ENCODE measurements at places on chromosomes 11 and 22. TPM values are rescaled to one million over a fixed set of nuclear protein-coding genes. Genes with fewer than 3 reads are reported as not detected.

CEND1 gene
- not detected for total RNA-seq

- DNase-seq: no peak
Observed at GRCh38 chr11:104380358-104380757, 216.4 kb upstream of the PDGFD start.

- no peak for DNase-seq
Observed at GRCh38 chr22:44291265-44291664, 21.5 kb downstream of the SHISAL1 start.

MYO7A gene
- total RNA-seq: 5.8 TPM

DMC1 gene
- 1.2 TPM for total RNA-seq

DNA sequence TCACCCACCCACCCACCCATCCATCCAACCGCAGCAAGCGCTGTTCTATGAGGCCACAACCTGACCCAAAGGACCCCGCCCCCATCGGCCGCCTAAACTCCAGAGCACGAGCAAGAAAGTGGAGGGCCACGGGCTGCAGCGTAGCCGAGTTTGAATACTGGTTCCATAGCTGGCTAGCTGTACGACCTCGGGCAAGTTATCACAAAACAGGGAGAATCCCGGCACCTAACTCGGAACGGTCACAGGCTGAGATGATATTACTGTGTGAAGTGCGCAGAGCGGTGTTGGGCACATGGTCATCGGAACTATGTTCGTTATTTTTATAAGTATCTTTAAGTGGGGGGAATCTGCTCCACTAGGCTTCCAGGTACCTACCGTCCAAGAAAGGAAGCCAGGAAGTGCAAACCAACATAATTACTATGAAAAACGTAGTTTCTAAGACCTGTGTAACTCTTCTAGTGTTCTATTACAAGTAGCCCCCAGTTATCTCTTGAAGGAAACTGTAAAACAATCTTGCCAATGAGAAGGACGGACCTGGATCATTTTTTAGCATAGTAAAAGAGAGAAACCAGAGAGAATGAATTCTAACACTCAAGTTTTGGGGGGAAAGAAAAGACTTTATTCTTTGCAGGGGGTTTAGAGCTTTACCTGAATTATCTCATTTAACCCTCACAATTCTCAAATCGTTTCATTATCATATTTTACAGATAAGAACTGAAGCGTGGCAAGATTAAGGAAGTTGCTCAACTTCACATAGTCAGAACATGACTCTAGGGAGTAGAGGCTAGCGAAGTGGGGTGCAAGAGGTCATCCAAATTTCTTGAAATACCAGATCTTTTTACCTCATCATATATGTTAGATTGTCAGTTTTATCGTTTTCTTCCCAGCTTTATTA is 663 bp upstream of the BUD13 start:
- DNase-seq: no peak

DNA sequence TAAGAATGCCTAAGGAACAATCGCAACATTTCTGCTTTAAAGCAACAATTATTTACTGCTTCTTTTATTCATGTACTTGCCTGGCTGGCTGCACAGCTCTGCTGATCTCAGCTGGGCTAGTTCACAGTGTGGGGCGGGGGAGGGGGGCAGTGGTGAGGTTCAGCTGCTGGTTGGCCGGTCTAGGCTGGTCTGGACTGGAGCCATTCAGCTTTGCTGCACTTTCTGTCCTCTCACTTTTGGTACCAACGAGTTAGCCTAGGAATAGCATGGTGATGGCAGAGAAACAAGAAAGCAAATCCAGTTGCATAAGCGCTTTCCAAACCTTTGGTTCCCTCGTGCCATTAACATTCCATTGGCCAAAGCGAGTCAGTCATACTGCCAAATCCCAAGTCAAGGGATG is 16.0 kb upstream of the MIF start:
- no peak for DNase-seq

GRCh38 chr11:19336331-19336730 is 95.6 kb upstream of the E2F8 start:
- DNase-seq: no peak

- peak; percentile 85 for DNase-seq
Observed at GRCh38 chr11:3049430-3050243, 7.6 kb downstream of the CARS1 start.

DNA sequence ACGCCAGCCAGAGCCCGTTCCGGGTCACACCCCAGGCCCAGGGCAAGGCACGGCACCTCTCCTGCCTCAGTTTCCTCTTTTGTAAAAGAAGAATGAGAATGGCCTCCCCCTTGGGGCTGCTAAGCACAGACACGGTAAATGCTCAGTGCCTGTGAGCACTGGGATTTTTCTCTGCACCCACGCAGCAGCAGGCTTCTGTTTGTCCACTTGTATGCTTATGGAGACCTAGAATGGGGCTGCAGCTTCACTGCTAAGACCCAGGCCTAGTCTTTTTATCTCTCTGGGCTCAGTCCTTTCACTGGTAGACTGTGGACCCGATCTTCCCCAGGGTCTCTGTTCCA is 1327.9 kb downstream of the TBC1D22A start:
- no peak for DNase-seq

GRCh38 chr11:134464196-134464595 is 52.2 kb upstream of the B3GAT1 start:
- DNase-seq: no peak

- peak; percentile 59 for DNase-seq
Observed at GRCh38 chr11:44634401-44635281, 69.2 kb downstream of the CD82 start.

MRGPRD gene
- not detected for total RNA-seq

MFRP gene
- not detected for total RNA-seq

GRCh38 chr22:45584621-45585436 is 82.1 kb downstream of the FBLN1 start:
- no peak for DNase-seq

DNA sequence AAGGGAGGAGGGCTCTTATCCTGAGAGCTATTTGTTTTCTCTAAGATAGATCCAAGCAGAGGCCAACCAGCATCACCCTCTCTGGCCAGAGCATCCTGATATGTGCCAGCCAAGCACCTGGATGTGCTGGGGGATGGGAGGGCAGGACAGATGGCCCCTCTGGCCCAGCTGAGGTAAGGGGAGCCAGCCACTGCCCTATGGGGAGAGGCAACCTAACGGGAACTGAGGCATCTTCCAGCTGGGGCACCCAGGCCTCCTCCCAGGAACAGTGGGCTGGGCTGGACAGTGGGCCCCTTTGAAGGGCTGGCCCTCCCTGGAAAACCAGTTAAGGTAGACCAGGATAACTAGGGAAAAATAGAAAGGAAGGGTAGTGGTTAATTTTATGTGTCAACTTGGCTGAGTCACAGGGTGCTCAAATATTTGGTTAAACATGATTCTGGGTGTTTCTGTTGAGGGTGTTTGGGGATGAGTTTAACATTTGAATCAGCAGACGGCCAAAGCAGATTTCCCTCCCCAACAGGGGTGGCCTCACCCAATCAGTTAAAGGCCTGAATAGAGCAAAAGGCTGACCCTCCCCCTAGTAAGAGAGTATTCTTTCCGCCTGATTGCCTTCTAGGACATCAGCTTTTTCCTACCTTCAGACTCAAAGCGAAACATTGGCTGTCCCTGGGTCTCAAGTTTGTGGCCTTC is 595.1 kb downstream of the BUD13 start:
- no peak for DNase-seq

DNA sequence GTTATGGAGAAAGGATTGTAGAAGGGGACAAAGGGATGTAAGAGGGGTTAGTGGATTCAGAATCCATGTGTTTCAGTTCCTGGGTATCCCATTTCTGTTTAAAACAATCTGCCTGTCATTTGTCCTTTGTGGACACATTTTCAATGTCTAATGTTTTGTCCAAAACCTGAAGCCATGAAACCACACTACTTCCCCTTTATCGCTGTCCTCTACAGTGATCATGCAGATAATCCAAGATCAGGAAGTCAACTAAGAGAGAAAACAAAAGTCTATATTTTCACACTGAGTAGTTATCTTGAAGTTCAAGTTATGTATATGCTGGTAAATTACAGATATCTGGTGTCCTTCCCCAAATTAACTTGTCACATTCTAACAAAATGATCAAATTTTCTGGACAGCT is 457.0 kb downstream of the NTM start:
- DNase-seq: no peak

- no peak for DNase-seq
Observed at GRCh38 chr11:23318670-23319069, 458.4 kb upstream of the CCDC179 start.

DNA sequence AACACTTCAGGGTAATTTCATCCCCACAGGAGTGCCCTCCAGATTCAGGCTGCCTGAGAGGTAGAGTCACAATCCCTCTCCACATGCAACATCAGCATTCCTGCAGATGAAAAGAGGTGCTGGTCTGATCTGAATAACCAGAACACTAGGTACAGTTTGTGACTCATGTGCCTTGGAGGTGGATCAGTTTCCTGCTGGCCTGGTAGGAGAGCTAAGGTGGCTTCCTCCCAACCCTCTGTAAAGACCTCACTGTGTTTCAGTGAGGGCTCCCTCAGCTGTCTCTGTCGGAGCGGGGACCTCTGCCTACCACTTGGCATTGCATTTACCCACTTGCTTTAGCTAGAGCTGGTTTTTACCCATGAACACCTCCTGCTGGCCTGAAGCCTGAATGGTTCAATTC is 7.6 kb downstream of the OR9G1 start:
- no peak for DNase-seq

DNA sequence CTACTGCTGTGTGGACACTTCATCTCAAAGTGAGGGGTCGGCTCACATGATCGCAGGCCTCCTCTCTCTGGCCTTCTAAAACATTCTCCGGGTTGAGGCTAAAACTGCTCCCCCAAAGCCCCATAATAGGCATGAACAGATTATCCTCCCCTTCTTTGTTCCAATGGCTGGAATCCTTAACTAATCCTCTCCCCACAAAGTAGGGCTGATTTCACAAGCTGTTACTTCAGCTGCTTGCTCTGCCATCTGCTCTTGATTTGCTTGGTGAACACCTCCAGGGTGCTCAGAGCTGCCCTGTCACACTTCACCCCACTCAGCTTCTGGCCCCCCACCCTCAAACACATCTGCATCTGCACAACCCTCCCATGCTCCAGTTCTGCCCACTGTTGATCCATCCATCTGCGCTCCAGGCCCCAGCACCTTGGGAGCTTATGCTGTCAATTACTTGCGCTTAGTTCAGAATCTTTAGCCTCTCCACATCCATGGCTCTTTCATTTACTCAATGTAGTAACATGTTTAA is 173.1 kb upstream of the API5 start:
- DNase-seq: no peak
